Tibial nerve (tissue), 4 donors: ENCODE measurements at places on chromosomes 11 and 22. TPM values are rescaled to one million over a fixed set of nuclear protein-coding genes. Genes with fewer than 3 reads are reported as not detected.

GRCh38 chr22:24592058-24592850, 619 bp downstream of the LRRC75B start:
- H3K4me1 ChIP-seq = peaks cover 13% of the 10 kb centered on the region
- peak overlapping the region; percentile 86 for H3K27ac ChIP-seq
- no peaks in the 10 kb centered on the region for H3K27me3 ChIP-seq
- H3K4me3 ChIP-seq = peak overlapping the region; percentile 82

DNA sequence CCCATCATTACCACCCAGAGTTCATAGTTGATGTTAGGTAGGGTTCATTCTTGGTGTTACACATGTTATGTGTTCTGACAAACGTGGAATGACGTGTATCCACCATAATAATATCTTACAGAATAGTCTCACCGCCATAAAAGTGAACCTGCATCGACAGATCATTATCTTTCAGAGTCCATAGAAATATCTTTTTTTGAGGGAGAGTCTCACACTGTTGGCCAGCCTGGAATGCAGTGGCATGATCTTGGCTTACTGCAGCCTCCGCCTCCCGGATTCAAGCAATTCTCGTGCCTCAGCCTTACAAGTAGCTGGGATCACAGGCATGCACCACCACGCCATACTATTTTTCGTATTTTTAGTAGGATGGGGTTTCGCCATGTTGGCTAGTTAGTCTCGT, 113.9 kb downstream of the BCR start:
- DNase-seq = no peak
- H3K27me3 ChIP-seq = no peaks in the 10 kb centered on the region
- H3K27ac ChIP-seq = no peak overlapping the region
- H3K4me1 ChIP-seq = peaks cover 10% of the 10 kb centered on the region
- peaks cover 5% of the 10 kb centered on the region for H3K36me3 ChIP-seq

DNA sequence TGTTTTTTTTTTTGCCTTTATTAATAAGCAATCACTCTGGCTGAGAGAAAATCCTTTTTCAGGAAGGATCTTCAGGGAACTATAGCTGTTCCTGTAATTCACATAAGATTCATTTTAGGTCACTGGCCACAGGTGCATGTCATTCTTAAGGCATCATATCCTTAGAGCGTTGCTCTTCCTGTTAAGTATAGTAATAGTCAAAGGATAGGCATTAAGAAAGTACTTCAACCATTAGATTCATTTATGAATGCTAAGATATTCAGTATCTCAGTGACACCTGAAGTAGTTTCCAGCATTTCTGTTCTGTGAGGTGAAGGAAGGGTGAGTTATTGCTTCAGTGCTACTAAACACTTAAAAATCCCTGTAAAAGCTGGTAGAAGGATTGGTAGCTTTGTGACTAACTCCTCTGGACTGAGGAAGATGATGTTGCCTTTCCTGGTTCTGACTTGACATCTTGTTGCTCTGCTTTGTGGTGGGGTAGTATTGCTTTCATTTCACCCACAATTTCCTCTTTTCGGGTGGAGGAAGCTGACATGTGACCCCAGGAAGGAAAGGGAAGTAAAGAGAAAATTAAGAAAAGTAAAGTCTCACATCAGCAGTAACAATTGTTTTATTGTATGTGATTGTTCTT, 34.7 kb downstream of the RNF169 start:
- H3K27ac ChIP-seq = no peak overlapping the region
- H3K36me3 ChIP-seq = no peaks in the 10 kb centered on the region
- peak; percentile 29 for DNase-seq
- H3K27me3 ChIP-seq = no peaks in the 10 kb centered on the region

DNA sequence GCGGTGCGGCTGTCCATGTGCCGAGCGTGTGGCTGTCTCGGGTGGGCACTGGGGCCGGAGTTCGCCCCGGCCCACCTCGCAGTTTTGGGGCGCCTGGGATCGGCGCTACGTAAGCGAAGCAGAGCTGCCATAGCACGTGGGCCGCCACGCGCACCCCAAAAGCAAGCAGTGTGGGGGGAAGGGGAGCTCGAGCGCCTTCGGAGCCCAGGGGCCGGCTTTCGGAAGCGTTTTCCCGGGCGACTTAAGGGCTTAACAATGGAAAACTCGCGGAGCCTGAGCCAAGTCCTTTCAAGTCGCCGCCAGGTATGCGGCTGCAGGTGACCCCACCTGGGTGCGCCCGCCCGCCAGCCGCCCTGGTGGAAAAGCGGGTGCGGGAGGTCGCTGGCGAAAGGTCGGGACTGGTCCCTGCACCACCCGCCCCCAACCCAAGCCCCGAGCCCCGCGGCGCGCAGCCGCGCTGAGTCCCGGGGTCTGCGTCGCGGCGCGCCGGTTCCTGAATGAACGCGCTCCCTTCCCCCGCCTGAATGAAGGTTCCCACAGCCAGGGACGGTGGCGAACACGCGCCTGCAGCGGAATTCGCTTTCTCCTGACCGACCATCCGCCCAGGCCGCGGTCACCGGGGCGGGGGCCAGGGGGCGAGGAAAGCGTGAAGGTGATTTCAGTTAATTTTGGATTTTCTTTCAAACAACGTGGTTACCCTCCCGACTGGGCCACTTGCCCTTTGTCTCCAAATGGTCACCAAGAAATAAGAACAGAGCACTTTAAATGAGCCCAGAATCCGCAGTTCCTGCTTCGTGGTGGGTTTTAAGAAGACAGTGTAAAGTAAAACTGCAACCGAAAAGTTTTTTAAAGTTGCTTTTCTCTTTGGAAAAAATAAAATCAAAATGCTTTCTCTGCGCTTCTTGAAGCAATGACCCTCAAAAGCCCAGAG, 2.8 kb upstream of the CCND1 start:
- peak overlapping the region; percentile 86 for H3K27ac ChIP-seq
- peak overlapping the region; percentile 34 for H3K4me3 ChIP-seq
- no peak for DNase-seq
- H3K27me3 ChIP-seq = peaks cover 21% of the 10 kb centered on the region

DNA sequence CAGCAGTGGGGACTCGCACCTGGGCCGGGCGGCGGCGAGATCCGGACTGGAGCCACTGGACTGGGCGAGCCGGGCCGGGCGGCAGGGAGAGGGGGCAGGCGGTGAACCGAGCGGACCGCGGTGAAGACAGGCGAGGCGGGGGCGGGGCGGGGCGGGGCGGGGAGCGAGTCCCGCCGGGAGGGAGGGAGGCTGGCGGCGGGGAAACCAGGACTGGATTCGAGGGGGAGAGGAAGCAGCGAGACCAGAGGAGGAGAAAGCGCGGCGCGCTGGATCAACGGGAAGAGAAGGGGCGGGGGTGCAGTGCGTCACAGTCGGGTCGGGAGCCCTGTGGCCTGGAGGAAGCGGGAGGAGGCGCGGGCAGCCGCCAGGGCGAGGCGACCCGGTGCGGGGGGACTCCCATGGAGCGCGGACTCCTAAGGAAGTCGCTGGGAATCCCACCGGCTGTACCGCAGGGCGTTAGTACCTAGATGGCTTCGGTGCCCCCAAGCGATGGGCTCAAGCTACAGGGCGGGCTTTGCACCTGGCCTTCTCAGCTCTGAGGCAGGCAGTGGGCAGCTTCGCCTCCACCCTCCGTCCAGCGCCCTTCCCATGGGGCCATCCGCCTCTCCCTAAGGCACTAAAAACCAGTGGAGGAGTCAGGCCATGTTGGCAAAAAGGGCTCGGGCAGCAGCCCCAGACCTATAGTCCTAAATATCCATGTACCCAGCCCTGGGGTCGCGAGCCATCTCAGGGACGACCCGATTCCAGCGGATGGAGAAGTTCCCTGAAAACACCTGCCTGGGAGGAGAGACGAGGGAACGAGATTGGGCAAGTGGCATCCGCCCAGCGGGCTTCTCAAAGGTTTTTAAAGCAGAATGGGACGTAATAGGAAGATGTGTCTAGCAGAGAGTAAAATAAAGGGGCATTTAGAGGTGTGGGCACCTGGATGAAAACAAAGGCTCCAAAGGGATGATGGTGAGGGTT, at the start of gene TMEM121B:
Gene TMEM121B, minus strand, starts transcription at position 128 of the 963 bp plus-strand sequence. CDS start 233 bp downstream, outside the sequence.
- H3K36me3 ChIP-seq = no peaks in the 10 kb centered on the region
- no peak within 1 kb of the TSS for H3K27ac ChIP-seq
- peaks cover 14% of the 10 kb centered on the region for H3K4me1 ChIP-seq
- no peaks in the 10 kb centered on the region for H3K27me3 ChIP-seq
- peak within 1 kb of the TSS; percentile 48 for H3K4me3 ChIP-seq

GRCh38 chr11:62689421-62690183, at the start of gene LRRN4CL:
Gene LRRN4CL, minus strand, starts transcription at chr11:62689530. Its CDS starts 1,022 bp downstream, at chr11:62688508.
- no peaks in the 10 kb centered on the region for H3K27me3 ChIP-seq
- H3K4me1 ChIP-seq = peaks cover 29% of the 10 kb centered on the region
- H3K27ac ChIP-seq = peak within 1 kb of the TSS; percentile 81

DNA sequence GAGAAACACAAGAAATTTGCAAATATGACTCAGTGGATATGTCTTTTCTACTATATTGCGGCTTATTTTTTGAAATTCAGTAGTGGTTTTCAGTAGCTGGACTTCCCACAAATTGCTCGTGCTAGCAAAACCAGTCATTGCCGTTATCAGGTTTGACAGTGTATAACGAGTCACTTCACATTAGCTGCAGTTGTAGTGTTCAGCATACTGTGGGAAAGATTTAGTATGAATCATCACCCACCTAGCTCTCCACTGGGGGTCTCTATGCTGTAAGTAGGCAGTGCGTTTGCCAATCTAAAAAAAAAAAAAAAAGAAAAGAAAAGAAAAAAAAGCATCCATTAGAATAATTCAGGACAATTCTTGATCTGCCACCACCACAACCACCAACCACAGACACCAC, 1318.9 kb downstream of the LRRC4C start:
- DNase-seq = no peak
- H3K4me3 ChIP-seq = no peak overlapping the region
- H3K4me1 ChIP-seq = no peaks in the 10 kb centered on the region
- H3K27me3 ChIP-seq = no peaks in the 10 kb centered on the region
- no peak overlapping the region for H3K27ac ChIP-seq
- H3K36me3 ChIP-seq = no peaks in the 10 kb centered on the region

- H3K36me3 ChIP-seq = no peaks in the 10 kb centered on the region
- no peaks in the 10 kb centered on the region for H3K27me3 ChIP-seq
- no peak for DNase-seq
- H3K4me3 ChIP-seq = no peak overlapping the region
- peaks cover 22% of the 10 kb centered on the region for H3K4me1 ChIP-seq
Measured at GRCh38 chr11:74022546-74022945, 13.7 kb upstream of the UCP3 start.

GRCh38 chr11:109552376-109552775, 130.4 kb downstream of the C11orf87 start:
- DNase-seq = no peak
- no peaks in the 10 kb centered on the region for H3K4me1 ChIP-seq
- H3K36me3 ChIP-seq = no peaks in the 10 kb centered on the region
- no peak overlapping the region for H3K27ac ChIP-seq

- H3K36me3 ChIP-seq = no peaks in the 10 kb centered on the region
- H3K4me1 ChIP-seq = no peaks in the 10 kb centered on the region
- no peak overlapping the region for H3K4me3 ChIP-seq
- DNase-seq = peak; percentile 36
Measured at GRCh38 chr11:64086258-64087123, 50.8 kb downstream of the FLRT1 start.

Gene TYR
- not detected for total RNA-seq

Gene MS4A7
- total RNA-seq = 77.1 TPM

Gene CDKN1C
- 257 TPM for total RNA-seq

Gene RASD2
- total RNA-seq = 0.20 TPM

Gene TSGA10IP
- not detected for total RNA-seq

Gene SHISA8
- total RNA-seq = not detected

Gene PDE3B
- total RNA-seq = 15.3 TPM

Gene LIF
- total RNA-seq = 0.78 TPM

Gene GP1BB
- total RNA-seq = 4.5 TPM
